ENCODE measurements at places on chromosomes 1 and 21.

DNA sequence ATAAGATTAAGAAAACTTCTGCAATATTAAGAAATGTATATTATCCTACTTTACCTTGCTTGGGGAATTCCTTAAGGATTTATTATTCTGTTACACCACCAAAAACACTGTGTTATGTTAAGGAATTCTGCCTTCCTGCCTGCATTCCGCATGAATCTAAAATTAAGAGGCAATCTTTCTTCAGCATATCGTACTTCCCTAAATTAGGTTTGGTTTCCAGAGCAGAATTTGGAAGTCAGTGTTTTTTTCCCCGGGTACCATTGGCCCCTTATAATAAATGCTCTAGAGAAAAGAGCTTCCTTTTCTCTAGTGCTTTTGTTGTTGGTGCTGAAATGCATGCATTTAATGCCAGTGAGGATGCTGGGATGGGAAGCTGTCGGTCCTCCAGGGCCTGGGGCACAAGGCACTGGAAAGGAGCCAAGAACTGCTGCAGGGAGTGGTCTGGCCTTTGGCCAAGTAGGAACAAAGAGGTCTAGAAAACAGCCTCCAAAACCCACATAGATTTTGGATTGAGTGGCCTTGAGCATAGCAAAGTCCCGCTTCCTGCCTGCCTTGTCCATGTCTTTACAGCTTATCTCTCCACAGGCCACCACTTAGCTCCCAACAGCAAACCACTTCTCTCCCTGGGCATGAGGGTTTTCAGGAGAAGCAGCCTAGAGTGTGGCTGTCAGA is 69.9 kb downstream of the RRAGC start:
- no peaks in the 10 kb centered on the region for H3K4me1 ChIP-seq
- no peak for DNase-seq
- no peak overlapping the region for H3K4me3 ChIP-seq
- peaks cover 2% of the 10 kb centered on the region for H3K27me3 ChIP-seq

DNA sequence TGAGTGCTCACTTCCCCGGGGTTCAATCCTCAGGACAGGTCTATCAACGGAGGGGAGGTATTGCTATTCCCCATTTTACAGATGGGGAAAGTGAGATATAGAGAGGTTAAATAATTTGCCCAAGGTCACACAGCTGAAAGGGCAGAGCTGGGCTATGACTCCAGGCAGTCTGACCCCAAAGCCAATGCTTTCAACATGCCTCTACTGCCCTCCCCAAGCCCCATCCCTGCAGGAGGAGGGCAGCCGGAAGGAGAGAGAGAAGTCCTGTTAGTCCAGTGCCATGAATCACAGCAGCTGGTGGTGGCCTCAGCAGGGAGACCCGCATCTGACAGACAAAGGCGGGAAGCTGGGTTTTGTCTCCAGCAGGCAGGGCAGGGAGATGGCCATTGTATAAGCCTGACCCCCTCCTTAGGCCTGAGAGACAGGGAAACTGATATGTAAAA is 20.0 kb upstream of the CLIC4 start:
- peaks cover 6% of the 10 kb centered on the region for H3K27me3 ChIP-seq
- H3K27ac ChIP-seq, result peak overlapping the region; percentile 85
- DNase-seq, result peak; percentile 39
- no peaks in the 10 kb centered on the region for H3K36me3 ChIP-seq

DNA sequence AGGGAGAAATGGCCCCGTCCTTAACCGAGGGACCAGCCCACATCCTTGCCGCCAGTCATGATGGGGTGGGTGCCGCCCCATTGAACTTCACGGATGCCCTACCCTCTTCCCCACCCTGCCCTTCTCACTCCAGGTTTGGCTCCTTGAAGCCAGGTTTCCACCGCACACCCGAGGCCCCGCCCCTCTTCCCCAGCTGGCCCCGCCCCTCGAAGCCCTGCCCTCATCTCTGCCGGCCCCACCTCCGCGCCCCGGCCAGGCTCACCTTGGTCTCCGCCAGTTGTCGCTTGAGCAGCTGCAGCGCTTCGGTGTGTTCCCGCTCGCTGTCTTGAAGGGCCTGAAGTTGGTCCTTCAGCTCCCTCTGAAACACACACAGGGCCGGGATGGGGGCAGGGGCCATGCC is 16.6 kb downstream of the TRIM62 start:
- H3K36me3 ChIP-seq, result peaks cover 20% of the 10 kb centered on the region
- H3K4me1 ChIP-seq, result peaks cover 48% of the 10 kb centered on the region
- H3K27ac ChIP-seq, result no peak overlapping the region
- peaks cover 10% of the 10 kb centered on the region for H3K27me3 ChIP-seq
- H3K4me3 ChIP-seq, result no peak overlapping the region

GRCh38 chr1:89939059-89939570 is 55.8 kb upstream of the ZNF326 start:
- no peaks in the 10 kb centered on the region for H3K27me3 ChIP-seq
- peaks cover 9% of the 10 kb centered on the region for H3K36me3 ChIP-seq
- peaks cover 4% of the 10 kb centered on the region for H3K4me1 ChIP-seq
- no peak overlapping the region for H3K4me3 ChIP-seq

GRCh38 chr1:17953921-17954320 is 153.7 kb upstream of the IGSF21 start:
- peaks cover 4% of the 10 kb centered on the region for H3K4me1 ChIP-seq
- no peak for DNase-seq
- H3K27ac ChIP-seq, result no peak overlapping the region

- H3K27me3 ChIP-seq, result no peaks in the 10 kb centered on the region
- H3K36me3 ChIP-seq, result no peaks in the 10 kb centered on the region
- no peak for DNase-seq
- no peak overlapping the region for H3K4me3 ChIP-seq
Observed at GRCh38 chr1:42886046-42886739, 39.8 kb downstream of the ZNF691 start.

- H3K27ac ChIP-seq, result no peak overlapping the region
- no peaks in the 10 kb centered on the region for H3K36me3 ChIP-seq
- no peak overlapping the region for H3K4me3 ChIP-seq
- peaks cover 1% of the 10 kb centered on the region for H3K27me3 ChIP-seq
- H3K4me1 ChIP-seq, result peaks cover 19% of the 10 kb centered on the region
- DNase-seq, result peak; percentile 52
Observed at GRCh38 chr1:203338335-203339036, 12.4 kb downstream of the FMOD start.

GRCh38 chr21:36466061-36466511 is 13.8 kb downstream of the CLDN14 start:
- H3K4me3 ChIP-seq, result no peak overlapping the region
- no peak for DNase-seq
- H3K27me3 ChIP-seq, result peaks cover 8% of the 10 kb centered on the region
- no peak overlapping the region for H3K27ac ChIP-seq
- H3K36me3 ChIP-seq, result peaks cover 7% of the 10 kb centered on the region

DNA sequence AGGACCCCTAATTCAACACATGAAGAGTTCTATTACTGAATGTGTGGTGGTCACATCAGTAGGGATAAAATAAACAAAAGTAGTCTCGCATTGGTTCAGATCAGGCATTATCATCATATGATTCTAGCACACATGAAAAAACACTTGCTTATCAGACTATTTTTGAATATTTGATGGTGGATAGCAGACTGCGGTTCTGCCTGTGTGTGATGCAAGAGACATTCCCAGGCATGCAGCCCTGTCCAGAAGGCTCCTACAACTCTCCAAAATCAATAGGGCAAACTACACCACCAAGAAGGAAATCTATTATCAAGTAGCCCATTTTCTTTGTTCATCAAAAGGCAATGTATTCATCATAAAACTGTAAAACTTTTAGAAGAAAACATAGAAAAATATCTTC is 304.7 kb downstream of the DUSP10 start:
- no peak overlapping the region for H3K4me3 ChIP-seq
- peaks cover 10% of the 10 kb centered on the region for H3K4me1 ChIP-seq
- peaks cover under 1% of the 10 kb centered on the region for H3K27me3 ChIP-seq
- no peaks in the 10 kb centered on the region for H3K36me3 ChIP-seq

- no peak overlapping the region for H3K27ac ChIP-seq
- no peaks in the 10 kb centered on the region for H3K27me3 ChIP-seq
- peaks cover 7% of the 10 kb centered on the region for H3K4me1 ChIP-seq
- no peak for DNase-seq
Observed at GRCh38 chr21:14684071-14684470, 138.0 kb upstream of the SAMSN1 start.

Measured in endothelial cell (in vitro differentiated cells).